ENCODE measurements at places on chromosomes 16 and 17.

- DNase-seq: no peak
These were observed 8.7 kb downstream of the THRA start for GRCh38 chr17:40071313-40072039.

- no peak for DNase-seq
These were observed 10.0 kb downstream of the SPOP start for GRCh38 chr17:49667854-49668253.

- no peak for DNase-seq
These were observed 143.7 kb downstream of the ABCC12 start for GRCh38 chr16:48011878-48012658.

DNA sequence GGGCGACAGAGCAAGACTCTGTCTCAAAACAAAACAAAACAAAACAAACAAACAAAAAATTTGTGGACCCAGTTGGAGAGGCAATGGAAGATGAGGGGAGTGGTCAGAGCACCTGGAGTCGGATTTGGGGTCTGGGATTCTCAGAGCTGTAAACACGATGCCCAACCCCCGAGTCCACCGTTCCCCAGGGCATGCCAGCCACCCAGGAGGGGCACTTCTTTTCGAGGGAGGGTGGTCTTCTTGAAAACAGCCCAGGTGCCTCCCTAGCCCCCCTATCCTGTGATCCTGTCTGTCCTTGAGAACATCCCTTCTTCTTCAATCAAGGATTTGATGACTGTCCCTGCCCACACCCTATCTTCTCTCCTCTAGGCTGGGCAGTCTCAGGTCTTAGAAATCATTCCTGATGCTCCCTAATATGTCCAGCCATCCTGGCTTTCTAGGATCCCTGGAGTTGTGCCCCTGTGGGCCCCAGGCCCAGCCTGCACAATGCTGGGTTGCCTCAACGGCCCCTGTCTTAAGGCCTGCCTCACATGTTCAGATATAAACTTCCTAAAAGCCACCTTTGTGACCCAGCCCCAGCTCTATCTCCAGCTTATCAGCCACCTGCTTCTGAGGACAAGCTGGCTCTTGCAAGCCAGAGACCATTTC lies 3.1 kb upstream of the SLC13A2 start:
- DNase-seq: no peak

DNA sequence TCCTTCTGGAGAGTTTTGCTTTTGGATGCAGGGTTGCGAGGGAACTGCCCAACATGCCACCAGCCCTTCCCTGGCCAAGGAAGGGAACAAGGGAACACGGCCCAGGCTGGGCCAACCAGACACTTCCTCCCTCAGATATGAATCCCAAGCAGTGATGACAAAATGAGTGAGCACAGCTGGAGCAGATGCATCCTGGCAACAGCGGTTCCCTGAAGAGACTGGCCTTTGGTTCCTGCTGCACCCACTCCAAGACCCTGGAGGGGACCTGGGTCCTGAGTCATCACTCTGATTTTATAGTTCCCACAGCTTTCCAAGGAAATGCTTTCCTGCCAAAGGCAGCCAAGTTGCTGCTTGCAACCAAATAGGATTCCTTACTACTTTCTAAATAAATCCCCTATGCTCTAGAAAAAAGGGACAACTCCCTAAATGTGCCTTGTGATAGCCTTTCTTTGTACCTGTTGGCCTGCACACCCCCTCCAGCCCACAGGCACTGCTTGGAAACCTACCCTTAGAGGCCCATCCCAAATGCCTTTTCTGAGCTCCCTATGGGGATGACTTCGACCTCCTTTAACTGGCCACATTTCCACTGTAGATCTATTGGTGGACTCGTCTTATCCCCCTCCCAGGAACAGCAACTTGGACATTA lies 5.3 kb downstream of the ST3GAL2 start:
- DNase-seq: no peak

GRCh38 chr17:56925088-56925487 lies 11.2 kb upstream of the TRIM25 start:
- DNase-seq: no peak

GRCh38 chr17:74870512-74870911 lies 2.3 kb downstream of the FDXR start:
- DNase-seq: no peak

- DNase-seq: no peak
These were observed 56.0 kb downstream of the ACSM2A start for GRCh38 chr16:20507280-20507679.

- no peak for DNase-seq
These were observed 102.6 kb downstream of the WSCD1 start for GRCh38 chr17:6172642-6173330.

DNA sequence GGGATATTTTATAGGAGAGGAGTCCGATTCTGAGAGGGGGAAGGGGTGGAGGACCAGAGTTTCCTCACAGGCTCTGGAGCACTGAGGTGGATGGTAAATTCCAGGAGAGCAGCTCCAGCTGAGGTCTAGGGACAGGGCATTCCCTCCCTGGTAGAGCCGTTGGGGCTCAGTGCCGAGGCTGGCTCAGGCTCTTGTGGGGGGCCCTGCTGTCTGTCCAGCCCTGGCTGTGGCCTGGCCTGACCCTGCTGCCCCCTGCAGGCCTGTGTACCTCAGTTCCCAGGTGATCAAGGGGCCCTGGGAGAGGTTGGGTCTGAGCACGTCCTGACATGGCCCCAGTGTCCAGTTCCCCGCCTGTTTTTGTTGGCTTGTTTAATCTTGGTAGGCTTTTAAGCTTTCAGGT lies 16.8 kb downstream of the ZNF750 start:
- DNase-seq: no peak

- no peak for DNase-seq
These were observed 108.3 kb downstream of the YPEL2 start for GRCh38 chr17:59439741-59440211.

DNA sequence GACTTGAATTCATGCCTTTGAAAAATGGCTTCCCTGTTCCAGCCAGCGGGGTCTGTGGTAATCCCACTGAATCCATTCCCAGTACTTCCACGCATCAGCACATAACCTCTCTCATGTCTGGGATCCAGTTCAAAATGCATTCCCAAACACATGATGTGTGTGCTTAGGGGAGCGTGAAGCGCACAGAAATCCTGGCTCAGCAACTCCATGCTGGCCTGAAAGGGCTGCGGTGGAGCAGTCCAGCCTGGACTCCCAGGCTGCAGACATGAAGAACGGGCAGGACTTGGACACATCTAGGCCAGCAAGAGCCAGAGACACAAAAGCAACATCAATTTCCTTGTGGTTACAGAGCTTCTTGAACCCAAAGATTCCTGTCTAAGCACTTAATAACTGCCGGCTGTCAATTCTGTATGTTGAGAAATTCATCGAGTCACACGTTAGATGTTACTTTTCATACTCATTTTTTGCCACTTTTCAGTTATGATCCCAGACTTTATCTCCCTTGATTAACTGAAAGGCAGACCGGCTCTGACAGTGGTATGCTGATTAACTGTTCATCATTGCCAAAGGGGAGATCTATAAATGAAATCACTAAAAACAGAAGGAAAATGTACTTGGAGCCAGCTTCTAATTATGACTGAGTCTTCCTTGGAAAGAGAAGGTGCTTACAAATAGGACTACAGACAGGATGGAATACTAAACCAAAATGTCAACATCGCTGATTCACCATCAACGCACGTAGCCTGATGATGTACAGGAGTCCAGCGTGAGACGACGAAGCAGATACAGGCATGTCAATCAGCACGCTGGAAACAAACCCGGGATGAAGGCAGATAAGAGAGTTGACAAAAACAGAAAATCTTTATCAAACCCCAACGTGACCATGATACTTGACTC lies 23.0 kb downstream of the NSMCE1 start:
- no peak for DNase-seq

GRCh38 chr16:29849505-29849904 lies 13.5 kb downstream of the CDIPT start:
- no peak for DNase-seq

- no peak for DNase-seq
These were observed 15.0 kb downstream of the TRPV1 start for GRCh38 chr17:3594051-3594800.

GRCh38 chr16:5071681-5072333 lies at the start of gene ALG1:
Gene ALG1, plus strand, starts transcription at chr16:5071843. Its CDS starts 7 bp downstream, at chr16:5071850.
- DNase-seq: peak; percentile 80

- DNase-seq: no peak
These were observed 416 bp downstream of the METTL26 start for GRCh38 chr16:635573-636205.

GRCh38 chr17:44004761-44005526 lies 522 bp downstream of the NAGS start:
- no peak for DNase-seq

DNA sequence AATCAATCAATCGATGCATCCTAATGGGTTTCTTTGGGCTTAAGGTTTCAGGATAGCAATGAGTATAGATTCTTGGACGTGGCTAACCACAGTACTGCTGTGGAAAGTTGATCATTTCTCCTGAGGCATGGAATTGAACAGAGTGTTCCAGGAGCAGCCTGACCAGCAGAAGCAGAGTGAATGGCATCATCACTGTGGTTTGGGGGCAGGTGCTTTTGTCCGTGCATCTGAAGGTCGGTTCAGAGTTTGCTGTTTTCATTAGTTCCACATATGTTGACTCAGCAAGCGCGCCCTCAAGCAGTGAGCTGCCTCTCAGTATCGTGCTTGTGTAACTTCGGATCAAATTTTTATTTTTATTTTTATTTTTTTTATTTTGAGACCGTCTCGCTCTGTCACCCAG lies 24.9 kb downstream of the KIAA0513 start:
- no peak for DNase-seq

GRCh38 chr17:41492351-41492750 lies 2.6 kb upstream of the KRT36 start:
- no peak for DNase-seq

DNA sequence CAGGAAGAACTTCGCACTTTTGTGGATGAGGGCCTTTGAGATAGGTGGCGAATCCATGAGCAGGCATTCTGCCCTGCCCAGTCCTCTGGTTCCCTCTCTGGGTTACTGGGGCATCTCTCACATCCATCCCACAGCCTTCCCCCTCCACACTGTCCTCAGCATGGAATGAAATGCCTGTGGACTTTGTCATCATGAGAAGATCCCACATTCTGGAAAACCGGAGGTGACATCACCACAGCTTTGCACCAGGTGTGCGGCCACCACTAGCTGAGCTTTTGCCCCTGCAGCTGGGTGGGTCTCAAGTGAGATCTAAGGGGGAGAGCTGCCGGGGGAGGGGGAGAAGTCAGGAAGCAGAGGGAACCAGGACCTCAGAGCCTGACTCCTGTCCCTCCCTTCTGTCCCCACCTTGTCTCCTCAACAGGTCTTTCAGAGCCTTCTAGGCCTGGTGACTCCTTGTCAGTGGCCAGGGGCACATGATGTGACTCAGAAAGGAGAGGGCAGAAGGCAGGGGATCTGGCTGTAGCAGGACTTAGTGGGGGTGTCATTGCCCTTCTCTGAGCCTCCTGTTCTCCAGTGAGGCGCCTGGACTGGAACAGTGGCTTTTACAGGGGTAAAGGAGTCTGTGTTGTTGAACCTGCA lies 40.0 kb upstream of the DLX4 start:
- no peak for DNase-seq

DNA sequence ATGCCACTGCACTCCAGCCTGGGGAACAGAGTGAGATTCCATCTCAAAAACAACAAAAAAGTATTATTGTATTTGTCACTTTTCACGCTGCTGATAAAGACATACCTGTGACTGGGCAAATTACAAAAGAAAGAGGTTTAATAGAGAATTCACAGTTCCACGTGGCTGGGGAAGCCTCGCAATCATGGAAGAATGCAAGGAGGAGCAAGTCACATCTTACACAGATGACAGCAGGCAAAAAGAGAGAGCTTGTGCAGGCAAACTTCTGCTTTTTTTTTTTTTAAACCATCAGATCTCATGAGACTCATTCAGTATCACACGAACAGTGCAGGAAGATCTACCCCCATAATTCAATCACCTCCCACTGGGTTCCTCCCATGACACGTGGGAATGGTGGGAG lies 41.5 kb upstream of the ETV4 start:
- DNase-seq: no peak

DNA sequence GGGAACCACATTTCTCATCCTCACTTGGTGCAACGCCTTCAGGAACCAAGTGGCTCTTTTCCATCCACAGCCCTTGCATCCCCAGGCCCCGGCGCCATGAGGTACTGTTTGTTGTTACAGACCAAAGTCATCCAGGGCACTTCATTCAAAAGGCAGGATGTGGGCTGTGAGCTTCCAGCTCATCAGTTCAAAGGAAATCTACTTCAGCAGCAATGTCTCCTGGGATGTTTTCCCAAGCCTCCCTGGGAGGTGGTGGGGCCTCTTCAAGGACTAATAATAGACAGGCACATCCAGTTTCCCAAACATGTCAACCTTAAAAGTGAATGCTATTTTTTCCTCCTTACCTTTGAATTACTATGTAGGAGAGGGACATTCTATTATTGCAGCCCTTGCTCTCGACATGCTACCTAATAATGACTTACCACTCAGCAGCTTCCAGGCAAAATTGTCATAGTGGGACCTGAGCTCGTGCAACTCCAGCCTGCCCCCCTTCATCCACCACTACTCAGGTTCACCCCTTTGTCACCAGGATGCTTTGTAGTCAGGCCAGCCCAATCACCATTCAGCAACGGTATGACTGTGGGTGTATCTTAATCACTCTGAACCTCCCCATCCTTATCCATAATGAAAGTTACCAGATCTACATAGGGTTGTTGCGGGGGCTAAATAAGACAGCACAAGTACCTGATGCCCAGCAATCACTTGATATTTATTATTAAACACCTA lies 1.7 kb upstream of the PRKCB start:
- no peak for DNase-seq

DNA sequence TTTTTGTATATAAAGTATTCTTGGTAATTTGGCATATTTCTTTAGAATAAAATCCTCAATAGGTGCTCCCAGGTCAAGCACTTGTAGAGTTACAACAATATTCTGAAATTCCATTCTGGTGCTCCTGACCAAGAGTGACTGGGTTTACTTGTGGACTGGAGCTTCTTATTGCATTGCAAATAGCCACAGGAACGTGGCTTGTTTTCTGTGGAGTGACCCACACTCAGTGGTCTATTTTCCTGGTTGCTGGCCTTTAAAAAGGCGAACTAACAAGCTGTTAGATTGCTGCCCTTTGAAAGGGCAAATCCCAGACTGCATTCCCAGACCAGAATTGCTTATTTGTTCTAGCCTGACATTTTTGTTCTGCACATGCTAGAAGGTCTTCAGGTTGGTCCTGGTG lies 658.8 kb upstream of the GOT2 start:
- DNase-seq: no peak

- no peak for DNase-seq
These were observed 1738.2 kb downstream of the TP53TG3F start for GRCh38 chr16:35197656-35198055.

GRCh38 chr17:55160501-55160900 lies 104.3 kb upstream of the HLF start:
- DNase-seq: no peak

- DNase-seq: no peak
These were observed 315.8 kb downstream of the BCAS3 start for GRCh38 chr17:60993497-60993896.
